ENCODE measurements at places on chromosomes 3 and 15. TPM values are rescaled to one million over a fixed set of nuclear protein-coding genes. Genes with fewer than 3 reads are reported as not detected.

The KY gene
- total RNA-seq: not detected

The SLC12A1 gene
- total RNA-seq: not detected

The MYRIP gene
- not detected for total RNA-seq

The CAPN7 gene
- total RNA-seq: 47.2 TPM

The RASGRF1 gene
- total RNA-seq: not detected

The NR2E3 gene
- total RNA-seq: 0.14 TPM

The CILP gene
- 0.07 TPM for total RNA-seq

The PDHB gene
- 36.2 TPM for total RNA-seq

The RHCG gene
- total RNA-seq: 195 TPM

The TRPC1 gene
- total RNA-seq: 7.8 TPM

The CHRD gene
- not detected for total RNA-seq

The CCRL2 gene
- total RNA-seq: not detected

The HGD gene
- 0.28 TPM for total RNA-seq

The FBXW12 gene
- not detected for total RNA-seq

The MOBP gene
- not detected for total RNA-seq

The TJP1 gene
- total RNA-seq: 98.8 TPM

The GAP43 gene
- total RNA-seq: not detected

The LRRC49 gene
- total RNA-seq: 9.5 TPM

The MORF4L1 gene
- 276 TPM for total RNA-seq

The WDR93 gene
- total RNA-seq: not detected

The MNS1 gene
- not detected for total RNA-seq

The PATL2 gene
- total RNA-seq: under 0.01 TPM

The KIF7 gene
- total RNA-seq: 2.7 TPM

The CADM2 gene
- 0.28 TPM for total RNA-seq

All from nasal cavity respiratory epithelium epithelial cell of viscerocranial mucosa (primary cell).